Fibroblast of the aortic adventitia (primary cell): ENCODE measurements at places on chromosomes 12 and 14. TPM values are rescaled to one million over a fixed set of nuclear protein-coding genes. Genes with fewer than 3 reads are reported as not detected.

CDH24 gene
- total RNA-seq, result 2.4 and 3.7 TPM in 2 replicates

MAP3K9 gene
- under 0.01 and 0.33 TPM in 2 replicates for total RNA-seq

TMBIM4 gene
- 115 and 220 TPM in 2 replicates for total RNA-seq

PMCH gene
- total RNA-seq, result 0.27 TPM in 1 of 2 replicates, not detected in the other

P3H3 gene
- total RNA-seq, result 53.9 and 188 TPM in 2 replicates

KRT77 gene
- not detected in 2 replicates for total RNA-seq

KRT8 gene
- 5.4 and 15.4 TPM in 2 replicates for total RNA-seq

TSHR gene
- not detected in 2 replicates for total RNA-seq

GZMH gene
- not detected in 2 replicates for total RNA-seq

LRTM2 gene
- total RNA-seq, result not detected in 2 replicates

DEPDC4 gene
- 2.1 and 5.9 TPM in 2 replicates for total RNA-seq
